HCT116 (cell line): ENCODE measurements at places on chromosomes 6 and 20. TPM values are rescaled to one million over a fixed set of nuclear protein-coding genes. Genes with fewer than 3 reads are reported as not detected.

DNA sequence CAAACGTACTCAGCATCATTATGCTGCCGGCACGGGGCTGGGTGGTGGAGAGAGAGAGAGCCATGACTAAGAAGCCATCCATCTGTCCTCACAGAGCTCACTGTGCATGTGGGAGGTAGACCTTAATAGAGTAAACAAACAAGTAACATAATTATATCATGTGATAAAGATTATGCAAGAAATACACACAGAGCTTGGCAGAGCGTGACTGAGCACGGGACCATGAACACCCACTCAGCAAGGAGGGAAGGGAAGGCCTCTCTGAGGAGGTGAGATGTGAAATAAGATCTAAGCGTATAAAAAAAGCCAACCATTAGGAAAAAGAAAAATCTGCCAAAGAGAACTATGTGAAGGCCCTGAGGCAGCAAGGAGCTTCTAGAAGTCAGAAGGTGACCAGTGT, 207.5 kb downstream of the PTPRT start:
- no peaks in the 10 kb centered on the region for H3K27me3 ChIP-seq
- H3K4me1 ChIP-seq, result no peaks in the 10 kb centered on the region
- DNase-seq, result no peak

DNA sequence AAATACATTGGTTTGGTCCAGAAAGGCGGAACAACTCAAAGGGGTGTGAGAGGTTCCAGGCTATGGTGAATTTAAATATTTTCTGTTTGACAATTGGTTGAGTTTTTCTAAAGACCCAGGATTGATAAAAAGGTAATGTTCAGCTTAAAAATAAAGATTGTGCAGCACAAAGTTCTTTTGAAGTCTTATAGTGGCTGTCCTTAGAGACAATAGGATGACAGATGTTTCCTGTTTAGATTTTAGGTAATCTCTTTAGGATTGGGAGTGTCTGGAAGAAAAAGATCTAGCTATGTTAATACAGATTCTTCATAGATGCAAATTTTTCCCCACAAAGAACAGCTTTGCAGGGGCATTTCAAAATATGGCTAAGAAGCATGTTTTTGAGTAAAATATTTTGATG, 119.7 kb downstream of the GRIK2 start:
- no peak for DNase-seq
- H3K36me3 ChIP-seq, result no peaks in the 10 kb centered on the region
- no peak overlapping the region for H3K27ac ChIP-seq
- H3K27me3 ChIP-seq, result no peaks in the 10 kb centered on the region
- no peaks in the 10 kb centered on the region for H3K4me1 ChIP-seq
- H3K4me3 ChIP-seq, result no peak overlapping the region

DNA sequence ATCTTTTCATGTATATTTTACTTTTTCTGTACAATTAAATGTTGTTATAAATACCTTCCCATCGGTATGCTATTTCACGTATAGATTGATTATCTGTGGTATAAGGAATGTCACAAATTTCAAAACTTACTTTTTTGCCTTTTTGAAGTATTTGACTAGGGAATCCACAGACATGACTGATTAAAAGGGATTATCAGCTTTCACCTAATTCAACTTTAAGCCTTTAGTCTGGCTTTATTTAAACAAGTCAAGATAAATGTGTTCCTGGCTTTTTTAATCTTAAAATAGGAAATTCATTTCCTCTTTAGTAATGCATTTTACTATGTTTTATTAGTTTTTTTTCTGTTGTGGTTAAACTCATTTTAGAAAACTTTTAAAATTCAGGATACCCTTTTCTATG, 160.0 kb downstream of the MACROD2 start:
- DNase-seq, result no peak
- H3K4me1 ChIP-seq, result no peaks in the 10 kb centered on the region
- no peaks in the 10 kb centered on the region for H3K36me3 ChIP-seq
- H3K27ac ChIP-seq, result no peak overlapping the region
- H3K4me3 ChIP-seq, result no peak overlapping the region

- H3K4me1 ChIP-seq, result no peaks in the 10 kb centered on the region
- no peak overlapping the region for H3K4me3 ChIP-seq
- H3K27ac ChIP-seq, result no peak overlapping the region
- 0 out of 2 replicates have a peak, but pooled peaks cover 4% of the 10 kb centered on the region for H3K27me3 ChIP-seq
- DNase-seq, result no peak
Observed at GRCh38 chr6:33952016-33952415, 148.2 kb upstream of the MLN start.

DNA sequence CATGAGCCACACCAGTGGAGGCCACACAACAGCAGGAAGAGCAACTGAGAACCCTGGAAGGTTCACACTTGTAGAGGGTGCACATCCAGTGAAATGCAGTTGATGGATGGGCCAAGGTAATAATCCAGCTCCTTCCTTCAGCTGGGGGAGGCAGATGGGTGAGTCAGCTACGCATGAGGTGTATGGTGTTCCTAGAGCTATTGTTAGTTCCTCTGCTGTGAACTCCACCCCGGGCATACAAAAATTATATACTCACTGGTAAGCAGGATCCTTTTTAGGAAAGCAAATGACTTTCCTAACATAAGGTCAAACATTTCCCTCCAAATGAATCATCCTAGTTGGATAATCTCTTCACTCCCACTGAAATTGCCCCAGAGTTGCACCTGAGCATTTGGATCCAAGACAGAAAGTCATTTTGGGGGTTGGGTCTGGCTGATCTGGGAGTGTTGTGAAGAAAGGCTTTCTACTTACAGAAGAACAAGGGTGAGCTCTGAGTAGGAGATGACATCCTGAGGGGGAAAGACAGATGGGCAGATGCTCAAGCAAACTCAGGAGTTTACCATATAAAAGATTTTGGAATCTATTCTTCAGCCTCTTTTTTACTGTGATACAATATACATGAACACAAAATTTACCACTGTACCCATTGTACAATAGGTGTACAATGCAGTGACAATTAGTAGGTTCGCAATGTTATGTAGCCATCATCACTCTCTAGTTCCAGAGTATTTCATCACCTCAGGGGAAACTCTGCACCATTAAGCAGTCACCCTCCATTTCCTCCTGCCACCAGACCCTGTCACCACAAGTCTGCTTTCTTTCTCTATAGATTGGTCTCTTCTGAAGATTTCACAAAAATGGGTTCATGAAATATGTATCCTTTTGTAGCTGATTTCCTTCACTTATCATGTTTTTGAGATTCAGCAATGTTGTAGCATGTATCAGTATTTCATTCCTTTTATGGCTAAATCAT, 11.1 kb downstream of the HLA-F start:
- no peaks in the 10 kb centered on the region for H3K27me3 ChIP-seq
- no peak overlapping the region for H3K27ac ChIP-seq
- H3K4me1 ChIP-seq, result no peaks in the 10 kb centered on the region
- no peak for DNase-seq
- H3K36me3 ChIP-seq, result no peaks in the 10 kb centered on the region

THEMIS gene
- total RNA-seq, result 0.20 TPM
